ENCODE measurements at places on chromosomes 11 and 22. TPM values are rescaled to one million over a fixed set of nuclear protein-coding genes. Genes with fewer than 3 reads are reported as not detected.

VPREB1 gene
- total RNA-seq: not detected

XKR3 gene
- total RNA-seq: not detected

CLMP gene
- total RNA-seq: 199 TPM

WNT11 gene
- 34.1 TPM for total RNA-seq

MS4A6A gene
- 196 TPM for total RNA-seq

LDHAL6A gene
- total RNA-seq: not detected

CCDC157 gene
- total RNA-seq: 0.77 TPM

SF3B2 gene
- total RNA-seq: 164 TPM

ARFGAP2 gene
- total RNA-seq: 57.0 TPM

SUSD2 gene
- 5.9 TPM for total RNA-seq

OR4C5 gene
- not detected for total RNA-seq

CELSR1 gene
- 1.8 TPM for total RNA-seq

PLEKHA7 gene
- total RNA-seq: 43.2 TPM

CAPN5 gene
- total RNA-seq: 5.1 TPM

SYCE3 gene
- not detected for total RNA-seq

FAM89B gene
- total RNA-seq: 37.4 TPM

APOBEC3C gene
- 13.3 TPM for total RNA-seq

SC5D gene
- total RNA-seq: 20.7 TPM

TTC36 gene
- not detected for total RNA-seq

OSM gene
- 8.0 TPM for total RNA-seq

MYRF gene
- 0.42 TPM for total RNA-seq

TLCD5 gene
- total RNA-seq: 2.2 TPM

C1QTNF4 gene
- 1.1 TPM for total RNA-seq

PHOX2A gene
- total RNA-seq: not detected

ELFN2 gene
- not detected for total RNA-seq

VSIG10L2 gene
- not detected for total RNA-seq

All from mesenteric fat pad (tissue), 1 donor.